Suprapubic skin (tissue), 4 donors: ENCODE measurements at places on chromosomes 16 and 17.

DNA sequence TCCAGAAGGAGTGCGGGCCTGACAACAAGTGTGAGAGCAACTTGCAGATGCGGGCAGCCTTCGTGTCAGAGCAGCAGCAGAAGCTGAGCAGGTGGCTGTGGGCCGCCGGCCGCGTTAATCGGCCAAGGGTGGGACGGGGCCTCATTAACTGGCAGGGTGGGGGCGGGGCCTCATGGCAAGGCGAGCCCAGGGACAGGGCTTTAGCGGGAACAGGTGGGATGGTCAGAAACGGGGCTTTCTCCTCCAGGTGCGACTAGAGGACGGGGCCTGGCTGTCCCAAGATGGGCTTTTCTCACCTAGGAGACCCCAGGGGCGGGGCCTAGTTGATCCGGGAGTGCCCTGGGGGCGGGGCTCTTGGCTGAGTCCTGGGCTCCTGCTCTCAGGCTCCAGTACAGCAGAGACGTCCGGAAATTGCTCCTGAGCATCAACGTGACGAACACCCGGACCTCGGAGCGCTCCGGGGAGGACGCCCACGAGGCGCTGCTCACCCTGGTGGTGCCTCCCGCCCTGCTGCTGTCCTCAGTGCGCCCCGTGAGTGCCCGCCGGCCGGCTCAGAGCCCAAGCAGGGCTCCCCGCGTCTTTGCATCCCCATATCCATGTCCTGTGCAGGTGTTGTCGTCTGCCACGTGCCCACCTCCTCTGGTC lies 18.4 kb upstream of the PDK2 start:
- H3K27ac ChIP-seq = no peak overlapping the region
- no peaks in the 10 kb centered on the region for H3K27me3 ChIP-seq
- H3K36me3 ChIP-seq = peaks cover 64% of the 10 kb centered on the region

DNA sequence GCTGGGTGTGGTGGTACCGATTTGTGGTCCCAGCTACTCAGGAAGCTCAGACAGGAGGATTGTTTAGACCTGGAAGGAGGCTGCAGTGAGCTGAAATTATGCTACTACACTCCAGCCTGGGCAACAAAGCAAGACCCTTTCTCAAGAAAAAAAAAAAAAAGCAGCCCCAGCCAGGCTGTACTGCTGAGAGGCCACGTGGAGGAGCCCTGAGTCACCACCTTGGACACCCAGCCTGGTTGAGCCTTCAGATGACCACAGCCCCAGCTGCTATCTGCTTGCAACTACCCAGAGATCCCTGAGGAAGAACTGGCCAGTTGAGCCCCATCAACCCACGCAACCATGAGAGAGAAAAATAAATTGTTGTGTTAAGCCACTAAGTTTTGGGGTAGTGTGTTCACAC lies 23.6 kb upstream of the GPRC5C start:
- H3K27me3 ChIP-seq = peaks cover 6% of the 10 kb centered on the region
- no peak for DNase-seq
- no peaks in the 10 kb centered on the region for H3K4me1 ChIP-seq
- H3K36me3 ChIP-seq = no peaks in the 10 kb centered on the region
- H3K27ac ChIP-seq = no peak overlapping the region

GRCh38 chr16:73735018-73735417 lies 561.6 kb upstream of the PSMD7 start:
- no peak overlapping the region for H3K4me3 ChIP-seq
- H3K27me3 ChIP-seq = no peaks in the 10 kb centered on the region
- no peak for DNase-seq

- peaks cover 80% of the 10 kb centered on the region for H3K27me3 ChIP-seq
- H3K4me1 ChIP-seq = peaks cover 34% of the 10 kb centered on the region
- H3K4me3 ChIP-seq = no peak overlapping the region
- no peak overlapping the region for H3K27ac ChIP-seq
These were observed 4.2 kb upstream of the FBXL16 start for GRCh38 chr16:709566-710499.

DNA sequence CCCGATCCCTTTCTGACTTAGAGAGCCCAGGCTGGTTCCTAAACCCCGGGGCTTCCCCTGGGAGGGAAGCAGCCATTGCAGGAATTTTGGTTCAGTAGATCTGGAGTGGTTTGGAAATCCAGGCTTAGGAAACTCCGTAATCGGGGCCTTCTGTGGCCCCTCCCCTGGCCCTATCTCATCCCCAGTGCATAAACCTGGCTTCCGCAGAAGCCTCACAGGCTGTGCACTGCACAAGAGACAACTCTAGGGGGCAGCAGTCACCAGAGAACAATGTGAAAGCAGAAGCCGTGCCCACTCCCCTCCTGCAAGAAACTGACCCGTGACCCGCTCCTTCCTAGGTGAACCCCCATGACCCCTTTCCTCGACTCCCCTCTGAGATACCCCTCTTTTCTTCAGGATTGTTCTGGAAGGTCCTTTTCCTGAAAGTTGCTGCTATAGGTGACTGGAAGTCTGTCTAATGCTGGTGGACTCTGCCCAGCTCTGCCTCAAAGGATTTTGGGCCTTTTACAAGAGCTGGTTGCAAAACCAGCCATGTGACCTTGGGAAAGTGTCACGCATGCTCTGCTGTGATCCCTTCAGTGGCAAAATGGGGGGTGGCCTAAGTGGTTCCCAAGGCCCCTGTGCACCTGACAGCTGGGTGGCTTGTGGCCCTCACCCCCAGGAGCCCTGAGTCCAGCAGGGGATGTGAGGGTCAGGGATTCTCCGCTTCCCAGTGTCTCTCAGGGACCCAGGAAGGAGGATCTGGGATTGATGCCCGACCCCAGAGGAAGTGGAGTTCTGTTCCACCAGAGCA lies 14.4 kb downstream of the GUCY2D start:
- H3K27ac ChIP-seq = no peak overlapping the region
- no peak for DNase-seq
- H3K4me3 ChIP-seq = peak overlapping the region; percentile 45
- peaks cover 14% of the 10 kb centered on the region for H3K27me3 ChIP-seq
- H3K4me1 ChIP-seq = peaks cover 41% of the 10 kb centered on the region

DNA sequence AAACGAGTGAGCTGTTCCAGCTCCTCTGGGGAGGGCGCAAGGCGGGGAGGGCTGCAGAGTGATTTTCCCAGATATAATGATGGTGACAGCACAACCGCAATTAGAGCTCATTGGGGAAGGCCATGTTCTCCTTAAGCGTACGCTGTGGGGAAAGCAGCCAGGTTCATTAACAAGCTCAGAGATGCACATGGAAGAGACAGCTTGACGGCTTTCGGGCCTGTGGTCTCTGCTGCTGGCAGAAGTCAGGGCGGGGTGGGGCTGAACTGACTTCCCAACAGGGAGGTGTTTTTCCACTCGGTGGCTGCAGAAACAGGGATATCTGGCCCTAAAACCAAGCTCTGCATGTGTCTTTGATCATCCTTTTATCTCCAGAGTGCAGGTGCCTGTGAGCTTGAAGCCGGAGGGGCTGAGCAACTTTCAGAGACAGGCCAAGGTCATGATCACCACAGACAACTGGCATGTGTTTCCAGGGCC lies 24.0 kb upstream of the CACNG1 start:
- no peak for DNase-seq
- H3K4me3 ChIP-seq = no peak overlapping the region
- no peak overlapping the region for H3K27ac ChIP-seq
- H3K4me1 ChIP-seq = peaks cover 4% of the 10 kb centered on the region
- no peaks in the 10 kb centered on the region for H3K36me3 ChIP-seq

- no peak overlapping the region for H3K27ac ChIP-seq
- H3K36me3 ChIP-seq = peaks cover 12% of the 10 kb centered on the region
- no peaks in the 10 kb centered on the region for H3K27me3 ChIP-seq
- H3K4me3 ChIP-seq = no peak overlapping the region
- DNase-seq = no peak
These were observed 51.7 kb upstream of the LGALS9 start for GRCh38 chr17:27579304-27579703.

GRCh38 chr16:66030036-66030435 lies 336.5 kb upstream of the CDH5 start:
- H3K27me3 ChIP-seq = no peaks in the 10 kb centered on the region
- no peak overlapping the region for H3K27ac ChIP-seq
- DNase-seq = no peak
- peaks cover 7% of the 10 kb centered on the region for H3K4me1 ChIP-seq

GRCh38 chr17:75571197-75571884 lies 16.3 kb upstream of the MYO15B start:
- DNase-seq = no peak
- H3K4me1 ChIP-seq = peaks cover 3% of the 10 kb centered on the region
- H3K4me3 ChIP-seq = no peak overlapping the region
- H3K27ac ChIP-seq = peak overlapping the region; percentile 59

DNA sequence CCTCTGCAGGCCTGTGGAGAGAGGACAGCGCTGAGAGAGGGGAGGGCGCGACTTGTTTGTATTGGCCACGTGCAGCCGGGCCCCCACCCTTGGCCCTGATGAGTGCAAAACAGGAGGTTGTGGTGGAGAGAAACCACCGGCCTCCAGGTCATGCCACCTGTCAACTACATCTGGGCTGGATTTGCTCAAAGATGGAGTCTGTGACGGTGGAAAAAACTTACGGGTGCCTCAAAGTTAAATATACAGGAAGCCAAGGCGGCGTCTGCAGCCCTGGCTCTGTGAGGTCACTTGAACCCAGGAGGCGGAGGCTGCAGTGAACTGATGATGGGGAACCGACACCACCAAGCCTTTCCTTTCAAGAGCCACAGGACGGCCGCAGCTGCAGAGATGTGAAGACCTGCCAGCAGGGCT lies 15.7 kb downstream of the C16orf74 start:
- no peak for DNase-seq
- H3K27me3 ChIP-seq = no peaks in the 10 kb centered on the region
- no peaks in the 10 kb centered on the region for H3K36me3 ChIP-seq
- no peaks in the 10 kb centered on the region for H3K4me1 ChIP-seq

DNA sequence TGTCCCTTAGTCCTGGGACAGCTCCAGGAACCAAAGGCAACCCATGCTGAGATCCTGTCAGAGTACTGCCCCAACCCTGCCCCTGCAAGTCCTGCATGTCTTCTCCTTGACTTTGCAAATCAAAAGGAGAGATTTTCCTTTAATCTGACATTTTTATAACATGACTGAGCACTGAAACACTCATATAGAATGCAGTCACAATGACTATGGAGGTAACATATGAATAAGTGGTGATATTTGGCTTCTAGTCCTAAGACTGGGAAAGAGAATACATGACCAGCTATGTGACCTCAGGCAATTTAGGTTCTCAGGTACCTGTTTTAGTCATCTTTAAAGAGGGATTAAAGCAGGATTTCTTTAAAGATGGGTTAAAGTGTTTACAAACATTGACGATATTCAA lies 941.6 kb upstream of the CDH8 start:
- no peak overlapping the region for H3K4me3 ChIP-seq
- H3K27me3 ChIP-seq = no peaks in the 10 kb centered on the region
- no peaks in the 10 kb centered on the region for H3K36me3 ChIP-seq
- DNase-seq = no peak

DNA sequence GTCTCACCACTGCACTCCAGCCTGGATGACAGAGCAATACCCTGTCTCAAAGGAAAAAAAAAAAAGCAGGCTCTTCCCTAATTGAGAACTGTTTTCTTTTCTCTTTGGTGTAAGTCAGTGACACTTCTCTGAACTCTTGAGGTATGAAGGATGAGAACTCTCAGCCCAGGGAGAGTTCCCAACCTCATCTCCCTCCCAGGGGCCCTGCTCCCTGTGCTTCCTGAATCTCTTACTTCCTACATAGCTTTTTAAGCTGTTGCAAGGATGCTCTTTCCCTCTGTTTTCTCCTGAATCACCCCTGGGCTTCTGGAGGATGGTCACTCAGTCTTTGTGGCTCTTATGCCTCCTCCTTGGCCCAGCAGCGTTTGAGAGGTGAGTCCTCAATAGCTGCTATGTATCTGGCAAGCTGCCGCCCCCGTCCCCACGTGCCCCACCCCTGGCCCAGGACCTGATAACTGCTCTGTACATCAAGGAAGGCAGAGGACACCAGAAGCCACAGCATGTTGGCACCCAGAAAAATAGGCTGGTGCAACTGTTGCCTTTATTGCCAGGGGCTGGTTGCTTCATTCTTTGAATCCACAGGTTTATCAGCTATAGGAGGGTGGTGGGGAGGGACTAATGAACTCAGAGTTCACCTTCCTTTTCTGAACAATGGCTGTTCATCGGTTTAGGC lies 24.0 kb downstream of the IGF2BP1 start:
- H3K4me3 ChIP-seq = no peak overlapping the region
- peaks cover 8% of the 10 kb centered on the region for H3K4me1 ChIP-seq
- H3K27ac ChIP-seq = no peak overlapping the region
- H3K27me3 ChIP-seq = peaks cover 30% of the 10 kb centered on the region
- no peaks in the 10 kb centered on the region for H3K36me3 ChIP-seq

DNA sequence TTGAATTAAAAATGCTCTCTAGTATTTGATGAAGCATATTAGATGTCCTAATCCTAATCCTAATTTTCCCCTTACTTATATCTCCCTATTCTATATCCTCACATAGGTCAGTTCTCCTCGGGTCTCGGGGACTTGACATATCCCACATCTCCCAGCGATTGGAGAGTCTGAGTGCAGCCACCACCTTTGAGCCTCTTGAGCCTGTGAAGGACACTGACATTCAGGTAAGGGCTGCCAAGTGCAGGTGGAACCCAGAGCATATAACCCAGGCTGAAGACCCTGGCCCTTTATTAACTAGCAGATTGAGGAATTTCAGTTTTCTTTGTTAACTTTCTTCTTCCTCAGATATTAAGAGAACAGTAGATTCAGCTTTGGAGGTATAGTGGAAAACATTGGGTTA lies 28.5 kb downstream of the NUP93 start:
- H3K27me3 ChIP-seq = no peaks in the 10 kb centered on the region
- no peak overlapping the region for H3K4me3 ChIP-seq
- H3K36me3 ChIP-seq = peaks cover 15% of the 10 kb centered on the region
- no peak for DNase-seq

GRCh38 chr17:50055426-50056216 lies at the start of gene ITGA3:
Gene ITGA3, plus strand, starts transcription at chr17:50056110. Its CDS starts 330 bp downstream, at chr17:50056440.
- no peaks in the 10 kb centered on the region for H3K27me3 ChIP-seq
- H3K4me3 ChIP-seq = peak within 1 kb of the TSS; percentile 76
- DNase-seq = no peak
- no peaks in the 10 kb centered on the region for H3K36me3 ChIP-seq
- peak within 1 kb of the TSS; percentile 86 for H3K27ac ChIP-seq

- no peak for DNase-seq
- H3K27ac ChIP-seq = no peak overlapping the region
- peaks cover 12% of the 10 kb centered on the region for H3K27me3 ChIP-seq
- H3K4me1 ChIP-seq = no peaks in the 10 kb centered on the region
These were observed 32.3 kb upstream of the TANC2 start for GRCh38 chr17:62933501-62934385.

GRCh38 chr17:16036261-16036660 lies 36.6 kb downstream of the TTC19 start:
- no peaks in the 10 kb centered on the region for H3K27me3 ChIP-seq
- H3K27ac ChIP-seq = no peak overlapping the region
- no peak overlapping the region for H3K4me3 ChIP-seq
- peaks cover 95% of the 10 kb centered on the region for H3K36me3 ChIP-seq
- H3K4me1 ChIP-seq = no peaks in the 10 kb centered on the region
- no peak for DNase-seq

- H3K27me3 ChIP-seq = no peaks in the 10 kb centered on the region
- no peak overlapping the region for H3K27ac ChIP-seq
- no peaks in the 10 kb centered on the region for H3K36me3 ChIP-seq
- DNase-seq = no peak
These were observed 1393.3 kb downstream of the CDH8 start for GRCh38 chr16:60642956-60643355.

GRCh38 chr17:28572259-28573039 lies 1.1 kb upstream of the PIGS start:
- H3K4me1 ChIP-seq = peaks cover 32% of the 10 kb centered on the region
- H3K4me3 ChIP-seq = peak overlapping the region; percentile 97
- no peak for DNase-seq
- H3K27ac ChIP-seq = no peak overlapping the region

GRCh38 chr17:17425591-17425990 lies 51.2 kb upstream of the MED9 start:
- DNase-seq = no peak
- no peaks in the 10 kb centered on the region for H3K36me3 ChIP-seq
- H3K4me1 ChIP-seq = no peaks in the 10 kb centered on the region
- no peak overlapping the region for H3K4me3 ChIP-seq
- H3K27me3 ChIP-seq = no peaks in the 10 kb centered on the region
- no peak overlapping the region for H3K27ac ChIP-seq
